ENCODE measurements at places on chromosomes 6 and 20. TPM values are rescaled to one million over a fixed set of nuclear protein-coding genes. Genes with fewer than 3 reads are reported as not detected.

DNA sequence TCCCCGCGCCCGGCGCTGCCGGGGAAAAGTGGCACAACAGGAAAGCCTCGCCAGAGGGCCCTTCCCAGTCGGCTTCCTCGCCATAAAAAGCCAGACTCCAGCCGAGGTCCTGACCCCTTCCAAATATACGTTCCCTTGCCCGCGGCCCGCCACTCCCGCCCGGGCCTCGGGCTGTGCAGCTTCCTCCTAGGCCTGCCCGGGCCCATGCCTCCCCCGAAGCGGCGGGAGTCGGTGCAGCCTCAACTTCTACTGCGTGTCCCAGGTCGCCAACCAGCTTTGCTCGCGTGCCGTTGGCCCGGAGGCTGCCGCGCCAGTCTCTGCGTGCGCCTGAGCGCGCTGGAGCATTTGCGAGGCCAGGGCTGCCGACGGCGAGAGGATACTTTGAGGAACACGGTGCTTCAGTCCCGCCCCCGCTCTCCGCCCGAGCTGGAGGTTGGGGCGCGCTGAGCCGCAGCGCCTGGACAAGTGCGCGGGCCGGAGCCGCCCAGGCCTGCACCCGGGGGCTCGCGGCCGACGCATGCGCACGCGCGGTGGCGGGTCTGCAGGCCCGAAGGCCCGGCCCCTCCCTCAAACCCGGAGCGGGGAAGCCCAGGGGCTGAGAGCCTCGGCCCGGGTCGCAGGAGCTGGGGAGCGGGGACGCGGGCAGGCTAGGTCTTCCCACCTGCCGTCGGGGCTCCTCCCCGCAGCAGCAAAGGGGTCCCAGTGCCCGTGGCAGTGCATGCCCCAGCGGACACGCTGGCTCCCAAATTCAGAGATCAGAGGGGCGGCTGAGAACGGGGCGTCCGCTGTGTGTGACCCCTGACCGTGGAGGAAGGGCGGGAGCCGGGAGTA is 10.2 kb downstream of the FOXC1 start:
- H3K27ac ChIP-seq = no peak overlapping the region
- DNase-seq = peak; percentile 75
- H3K4me3 ChIP-seq = peak overlapping the region; percentile 58
- peaks cover 100% of the 10 kb centered on the region for H3K27me3 ChIP-seq
- peaks cover 49% of the 10 kb centered on the region for H3K4me1 ChIP-seq

DNA sequence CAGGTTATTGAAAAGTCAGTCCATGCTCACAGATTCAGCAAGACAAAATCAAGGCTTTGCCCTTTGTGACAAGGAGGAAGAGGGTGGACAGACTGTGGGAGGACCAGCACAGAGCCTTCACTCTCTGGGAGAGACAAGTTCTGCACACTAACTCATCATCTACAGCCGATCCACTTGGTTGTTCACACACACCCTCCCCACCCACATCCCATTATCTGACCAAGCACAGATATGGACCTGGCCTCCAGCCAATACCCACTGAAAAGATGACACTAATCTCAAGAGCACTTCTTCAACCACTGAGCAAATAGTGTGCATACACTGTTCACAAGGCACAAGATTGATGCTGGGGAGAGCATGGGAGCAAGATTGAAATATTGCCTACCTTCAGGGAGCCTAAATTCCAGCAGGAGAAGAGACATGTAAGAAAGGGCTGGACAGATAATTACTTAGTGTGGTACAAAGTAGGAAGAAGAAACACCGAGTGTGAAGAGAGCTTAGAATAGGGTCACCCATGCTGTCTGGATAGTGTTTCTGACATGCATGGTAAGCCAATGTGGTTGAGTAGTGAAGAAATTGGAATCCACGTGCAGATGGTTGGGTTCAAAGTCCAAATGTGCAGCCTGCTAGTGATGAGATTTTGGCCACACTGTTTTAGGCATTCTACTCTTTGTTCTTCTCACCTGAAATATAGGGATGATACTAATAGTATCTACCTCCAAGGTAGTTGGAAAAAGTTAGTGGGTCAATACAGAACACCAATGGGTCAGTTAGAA is 21.7 kb upstream of the IL17A start:
- no peak for DNase-seq
- H3K4me3 ChIP-seq = no peak overlapping the region
- H3K27ac ChIP-seq = no peak overlapping the region
- H3K27me3 ChIP-seq = no peaks in the 10 kb centered on the region
- H3K4me1 ChIP-seq = no peaks in the 10 kb centered on the region

DNA sequence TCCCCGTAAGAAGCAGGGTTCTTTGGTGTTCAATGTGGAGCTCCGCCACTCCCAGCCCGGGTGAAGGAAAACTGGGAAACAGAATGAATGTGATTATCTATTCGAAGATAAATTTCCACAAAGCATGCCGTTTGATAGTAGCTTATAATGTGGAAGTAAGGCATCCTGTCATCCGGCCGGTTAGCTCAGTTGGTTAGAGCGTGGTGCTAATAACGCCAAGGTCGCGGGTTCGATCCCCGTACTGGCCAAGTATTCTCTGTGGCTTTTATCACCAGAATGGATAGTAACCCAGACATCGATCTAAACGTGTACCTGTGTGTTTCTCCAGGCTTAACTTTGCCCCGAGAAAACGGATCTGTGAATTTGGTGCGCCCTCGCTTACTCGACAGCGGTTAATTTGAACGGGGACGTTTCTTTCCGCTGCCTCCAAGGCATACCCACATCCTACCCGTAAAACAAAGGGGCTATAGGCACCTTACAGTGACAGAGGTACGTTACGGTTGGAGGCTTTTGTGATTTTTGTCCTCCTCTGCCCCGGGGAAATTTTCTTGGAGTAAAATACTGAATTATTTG is 215.2 kb upstream of the ZNF184 start:
- H3K36me3 ChIP-seq = no peaks in the 10 kb centered on the region
- no peak overlapping the region for H3K27ac ChIP-seq
- DNase-seq = peak; percentile 96
- H3K4me3 ChIP-seq = peak overlapping the region; percentile 77

GRCh38 chr6:15504581-15505350 is 158.1 kb downstream of the DTNBP1 start:
- no peaks in the 10 kb centered on the region for H3K27me3 ChIP-seq
- no peak overlapping the region for H3K4me3 ChIP-seq
- H3K36me3 ChIP-seq = peaks cover 68% of the 10 kb centered on the region

- no peaks in the 10 kb centered on the region for H3K4me1 ChIP-seq
- no peaks in the 10 kb centered on the region for H3K36me3 ChIP-seq
- H3K4me3 ChIP-seq = no peak overlapping the region
- no peaks in the 10 kb centered on the region for H3K27me3 ChIP-seq
- no peak for DNase-seq
Measured at GRCh38 chr6:53702316-53702715, 36.8 kb upstream of the KLHL31 start.

DNA sequence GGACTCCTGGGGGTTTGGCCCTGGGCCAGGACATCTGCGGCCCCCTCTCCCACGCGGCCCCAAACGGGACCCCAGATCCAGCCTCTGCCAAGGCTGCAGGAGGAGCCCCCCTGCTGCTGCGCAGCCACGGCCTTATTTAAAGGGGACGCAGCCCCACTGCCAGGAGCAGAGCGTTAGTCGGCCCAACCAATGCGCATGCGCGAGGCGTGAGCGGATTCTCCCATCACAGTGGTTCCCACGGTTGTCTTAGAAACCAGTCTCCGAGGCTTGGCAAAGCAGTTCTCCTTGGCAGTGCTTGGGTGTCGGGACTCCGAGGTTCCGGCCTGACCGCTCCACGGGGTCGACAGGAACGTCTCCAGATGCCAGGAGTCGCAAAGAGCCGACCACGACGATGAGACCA is 288.3 kb upstream of the ZNF337 start:
- DNase-seq = no peak
- no peaks in the 10 kb centered on the region for H3K27me3 ChIP-seq
- H3K4me3 ChIP-seq = no peak overlapping the region
- no peaks in the 10 kb centered on the region for H3K36me3 ChIP-seq
- no peak overlapping the region for H3K27ac ChIP-seq
- H3K4me1 ChIP-seq = no peaks in the 10 kb centered on the region

- peak; percentile 25 for DNase-seq
- peaks cover 66% of the 10 kb centered on the region for H3K4me1 ChIP-seq
- peaks cover 100% of the 10 kb centered on the region for H3K27me3 ChIP-seq
- H3K27ac ChIP-seq = no peak overlapping the region
- H3K36me3 ChIP-seq = no peaks in the 10 kb centered on the region
Measured at GRCh38 chr6:100465701-100466409, 1.1 kb upstream of the SIM1 start.

DNA sequence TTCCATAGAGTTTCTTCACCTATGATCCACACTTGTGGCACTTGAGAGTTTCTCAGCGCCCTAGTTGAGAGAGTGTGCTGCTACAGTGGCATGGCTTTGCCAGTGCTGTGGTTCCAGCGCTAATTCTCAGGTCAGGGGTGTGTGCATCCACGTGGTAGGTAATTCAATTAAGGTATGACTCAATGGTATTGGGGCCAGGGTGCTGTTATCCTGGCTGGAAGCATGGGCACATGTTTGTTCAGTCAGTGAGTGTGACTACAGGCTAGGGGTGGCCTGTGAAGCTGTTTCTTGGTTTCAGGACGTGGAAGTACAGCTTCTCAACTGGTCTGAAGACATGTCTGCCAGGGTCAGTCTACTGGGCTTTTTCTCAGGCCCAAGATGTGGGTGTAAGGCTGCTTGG is 3.0 kb upstream of the SEMG2 start:
- H3K36me3 ChIP-seq = no peaks in the 10 kb centered on the region
- H3K4me3 ChIP-seq = no peak overlapping the region
- no peaks in the 10 kb centered on the region for H3K27me3 ChIP-seq
- no peaks in the 10 kb centered on the region for H3K4me1 ChIP-seq
- no peak overlapping the region for H3K27ac ChIP-seq

DNA sequence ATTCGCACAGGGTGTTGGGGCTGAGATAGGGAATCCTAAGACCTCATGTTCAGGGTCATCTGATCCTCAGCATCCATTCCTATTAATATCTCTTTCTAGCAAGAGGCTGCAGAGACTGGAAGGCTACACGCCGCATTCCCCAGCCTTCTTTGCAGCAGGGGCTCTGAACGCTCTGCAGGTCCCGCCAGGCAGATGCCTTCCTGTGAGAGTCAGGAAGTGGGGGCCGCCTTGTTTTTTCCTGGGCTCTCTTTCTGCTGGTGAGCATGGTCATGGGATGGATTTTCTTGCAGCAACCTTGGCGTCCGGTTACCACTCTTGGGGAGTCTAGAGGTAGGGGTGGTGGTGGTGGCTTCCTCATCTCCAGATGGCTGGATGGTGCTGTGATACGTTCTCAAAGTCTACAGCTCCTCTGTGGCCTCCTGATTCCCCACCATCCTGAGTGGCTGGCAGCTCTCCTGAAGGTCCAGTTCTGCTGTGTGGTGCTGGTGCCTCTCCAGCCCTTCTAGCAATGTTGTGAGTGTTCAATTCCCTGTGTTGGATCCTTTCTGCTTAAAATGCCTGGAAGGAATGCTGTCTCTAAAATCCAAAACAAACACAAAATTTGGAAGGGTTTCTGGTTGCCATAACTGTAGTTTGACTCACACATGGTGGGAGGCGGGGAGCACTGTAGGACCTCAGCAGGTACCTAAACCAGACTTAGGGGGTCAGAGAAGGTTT is 111.9 kb downstream of the CEBPB start:
- no peak for DNase-seq
- H3K4me1 ChIP-seq = peaks cover 11% of the 10 kb centered on the region
- no peak overlapping the region for H3K27ac ChIP-seq
- no peaks in the 10 kb centered on the region for H3K36me3 ChIP-seq

GRCh38 chr6:112298021-112298745 is 43.8 kb upstream of the LAMA4 start:
- H3K36me3 ChIP-seq = no peaks in the 10 kb centered on the region
- no peak overlapping the region for H3K4me3 ChIP-seq
- H3K4me1 ChIP-seq = no peaks in the 10 kb centered on the region
- DNase-seq = no peak
- H3K27me3 ChIP-seq = no peaks in the 10 kb centered on the region

GRCh38 chr6:159971341-159972178 is 2.7 kb downstream of the IGF2R start:
- peaks cover 47% of the 10 kb centered on the region for H3K4me1 ChIP-seq
- DNase-seq = no peak
- no peak overlapping the region for H3K4me3 ChIP-seq
- H3K27ac ChIP-seq = no peak overlapping the region
- H3K27me3 ChIP-seq = 0 out of 2 replicates have a peak, but pooled peaks cover 6% of the 10 kb centered on the region

DNA sequence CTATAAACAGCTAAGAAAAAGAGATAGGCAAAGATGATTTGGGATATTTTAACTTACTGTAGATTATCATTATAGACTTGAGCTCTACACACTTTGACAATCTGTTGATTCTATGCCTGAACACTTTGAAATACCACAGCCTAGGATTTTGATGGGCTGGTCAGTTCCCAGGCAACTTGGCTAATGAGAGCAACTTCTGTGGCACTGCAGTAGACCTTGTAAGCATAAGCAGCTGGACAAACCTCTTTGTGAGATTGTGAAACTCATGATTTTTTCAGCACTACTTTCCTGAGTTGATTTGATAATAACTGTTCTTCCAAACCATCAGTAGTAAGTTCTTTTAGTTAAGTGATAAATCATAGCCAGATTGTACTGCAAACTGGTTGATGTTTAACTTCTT is 27.1 kb upstream of the ELOVL5 start:
- no peak overlapping the region for H3K4me3 ChIP-seq
- DNase-seq = no peak
- no peak overlapping the region for H3K27ac ChIP-seq
- H3K27me3 ChIP-seq = no peaks in the 10 kb centered on the region
- H3K4me1 ChIP-seq = no peaks in the 10 kb centered on the region
- no peaks in the 10 kb centered on the region for H3K36me3 ChIP-seq

DNA sequence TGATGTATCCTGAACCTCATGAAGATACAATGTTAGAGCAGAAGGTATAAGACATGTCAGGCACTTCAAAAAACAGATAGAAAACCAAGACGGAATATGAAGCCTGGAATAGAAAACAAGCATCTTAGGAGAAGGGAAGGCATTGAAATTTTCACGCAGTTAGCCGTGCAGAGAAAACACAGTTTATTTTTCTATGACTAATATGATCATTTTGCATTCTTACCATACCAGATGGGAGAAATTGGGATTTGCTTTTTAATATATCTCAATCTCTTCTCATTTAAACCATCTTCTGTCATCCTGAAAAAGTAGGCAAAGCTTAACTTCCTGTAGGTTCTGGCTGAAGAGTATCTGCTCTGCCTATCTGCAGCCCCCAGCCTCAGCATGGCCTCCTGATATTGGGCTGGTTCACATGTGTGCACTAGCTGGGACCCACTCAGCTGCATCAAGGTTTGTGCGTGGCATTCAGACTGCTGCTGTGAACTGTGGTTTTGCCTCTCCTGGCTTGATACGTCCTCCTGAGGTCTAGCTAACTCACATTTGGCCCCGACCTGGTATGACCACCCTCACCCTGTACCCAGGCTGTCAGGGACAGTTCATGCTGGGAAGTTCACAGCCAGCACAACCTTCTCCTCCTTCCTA is 392.5 kb upstream of the SASH1 start:
- DNase-seq = no peak
- H3K27me3 ChIP-seq = no peaks in the 10 kb centered on the region
- H3K4me3 ChIP-seq = no peak overlapping the region
- no peak overlapping the region for H3K27ac ChIP-seq
- H3K36me3 ChIP-seq = 0 out of 2 replicates have a peak, but pooled peaks cover 2% of the 10 kb centered on the region

Gene MDFI
- 41.5 TPM for total RNA-seq

Gene JPH2
- 0.78 TPM for total RNA-seq

Gene HLA-DOA
- 30.5 TPM for total RNA-seq

Gene MAP1LC3A
- 9.5 TPM for total RNA-seq

Gene PANK2
- total RNA-seq = 72.0 TPM

Gene EPB41L1
- total RNA-seq = 33.1 TPM

Gene TMEM74B
- 4.8 TPM for total RNA-seq

Gene CYP24A1
- total RNA-seq = 0.12 TPM

Gene SLC32A1
- total RNA-seq = 0.87 TPM

All from GM23338 (cell line).